ENCODE measurements at places on chromosomes 7 and 10.
A peak's percentile ranks its signal among the peaks of the same experiment; 100 is the strongest.

DNA sequence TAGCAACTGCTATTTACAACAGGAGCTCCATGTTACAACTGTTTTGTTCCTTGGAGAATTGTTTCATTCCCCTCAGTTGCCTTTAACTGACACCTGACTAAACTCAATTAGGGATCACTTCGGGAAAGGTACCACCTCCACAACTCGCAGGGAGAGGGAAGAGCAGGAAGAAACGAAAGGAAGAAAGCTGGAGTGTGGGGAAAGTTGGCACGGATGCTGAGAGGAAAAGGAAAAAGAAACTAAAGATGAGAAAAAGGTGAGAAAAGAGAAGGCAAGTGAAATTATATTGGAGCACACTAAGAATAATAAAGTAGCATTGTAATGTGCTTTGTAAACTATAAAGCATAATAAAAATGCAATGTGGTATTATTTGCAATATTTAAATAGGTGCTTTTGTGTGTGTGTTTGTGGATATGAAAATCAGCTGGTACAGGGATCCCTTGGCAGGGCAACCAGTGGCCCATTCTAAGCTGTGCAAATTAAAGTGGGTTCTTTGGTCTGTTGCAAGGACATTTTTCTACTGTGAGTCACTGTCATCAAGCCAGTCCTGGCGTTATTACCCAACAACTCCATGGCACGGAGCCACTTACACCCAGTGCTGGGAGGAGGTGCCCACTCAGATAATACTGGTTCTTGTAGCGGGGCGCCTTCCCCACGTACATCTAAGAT is 45.9 kb downstream of the HIPK2 start:
- DNase-seq, result peak; percentile 58

DNA sequence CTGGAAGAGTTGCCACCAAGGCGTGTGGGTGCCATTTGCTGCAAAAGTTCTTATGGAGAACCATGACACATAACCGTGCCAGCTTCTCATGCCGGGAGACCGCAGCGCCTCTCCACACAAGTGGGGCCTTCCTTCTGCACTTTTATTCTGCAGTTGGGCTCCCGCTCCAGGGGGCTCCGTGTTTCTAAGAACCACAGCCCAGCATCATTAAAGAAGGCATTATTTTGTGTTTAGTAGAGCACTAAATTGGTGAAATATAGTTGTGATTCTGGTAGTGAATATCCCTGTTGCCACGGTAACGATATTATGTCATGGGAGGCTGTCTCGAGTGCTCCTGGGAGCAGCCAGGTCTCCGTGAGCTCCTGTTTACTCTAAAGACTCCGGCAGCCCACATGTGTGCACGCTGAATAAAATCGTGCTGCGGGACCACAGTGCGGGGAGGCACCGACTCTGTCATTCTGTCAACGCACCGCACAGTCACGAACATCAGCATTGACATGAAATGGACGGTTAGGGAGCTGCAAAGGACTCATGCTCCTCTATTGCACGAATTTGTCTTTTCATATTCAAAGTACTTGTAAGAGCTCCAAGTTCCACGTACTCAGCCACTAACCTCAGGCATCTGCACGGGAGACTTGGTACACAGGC is 68.8 kb upstream of the PITRM1 start:
- no peak for DNase-seq

DNA sequence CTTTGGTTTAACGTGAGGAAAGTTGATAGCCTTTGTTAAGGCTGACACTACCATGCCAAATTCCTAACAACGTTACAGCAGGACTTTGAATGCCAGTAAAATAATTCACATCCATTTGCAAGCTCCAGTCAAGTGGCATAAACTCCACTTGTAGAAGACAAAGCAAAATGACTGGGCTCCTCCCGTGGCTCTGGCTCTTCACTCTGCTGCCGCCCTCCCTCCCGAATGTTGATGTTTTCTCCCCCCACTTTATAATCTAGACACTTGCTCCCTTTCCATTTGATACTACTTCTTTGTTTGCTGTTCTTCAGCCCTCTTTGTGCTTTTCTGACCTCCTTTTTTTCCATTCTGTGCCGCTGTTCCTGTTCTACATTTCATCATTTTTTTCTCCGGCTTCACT is 22.8 kb upstream of the ITGB8 start:
- no peak for DNase-seq

- no peak for DNase-seq
Measured at GRCh38 chr10:129494740-129495139, 27.7 kb downstream of the MGMT start.

DNA sequence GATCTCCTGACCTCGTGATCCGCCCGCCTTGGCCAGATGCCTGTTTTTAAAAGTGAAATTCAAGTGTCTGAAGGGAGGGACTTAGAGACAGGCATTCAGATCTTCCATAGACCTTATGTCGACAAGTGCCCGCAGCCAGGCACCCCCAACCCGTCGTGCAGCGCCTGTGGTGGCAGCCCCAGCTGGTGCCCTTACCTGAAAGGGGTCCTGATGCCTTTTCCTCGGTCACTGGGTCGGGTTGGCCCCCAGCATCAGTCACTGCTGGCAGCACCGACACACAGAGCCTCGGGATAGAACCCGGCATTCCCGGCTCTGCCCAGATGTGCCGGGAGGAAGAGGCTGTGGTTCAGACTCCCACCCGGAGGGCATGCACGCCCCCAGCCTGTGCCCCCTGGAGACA is 23.3 kb downstream of the LRRC27 start:
- no peak for DNase-seq

- DNase-seq, result no peak
Measured at GRCh38 chr7:54898659-54899340, 120.0 kb upstream of the EGFR start.

GRCh38 chr7:155752756-155753445 is 59.4 kb downstream of the SHH start:
- no peak for DNase-seq

GRCh38 chr7:139854803-139855497 is 25.9 kb downstream of the TBXAS1 start:
- no peak for DNase-seq

GRCh38 chr7:123995617-123996326 is 37.1 kb downstream of the TMEM229A start:
- DNase-seq, result no peak

DNA sequence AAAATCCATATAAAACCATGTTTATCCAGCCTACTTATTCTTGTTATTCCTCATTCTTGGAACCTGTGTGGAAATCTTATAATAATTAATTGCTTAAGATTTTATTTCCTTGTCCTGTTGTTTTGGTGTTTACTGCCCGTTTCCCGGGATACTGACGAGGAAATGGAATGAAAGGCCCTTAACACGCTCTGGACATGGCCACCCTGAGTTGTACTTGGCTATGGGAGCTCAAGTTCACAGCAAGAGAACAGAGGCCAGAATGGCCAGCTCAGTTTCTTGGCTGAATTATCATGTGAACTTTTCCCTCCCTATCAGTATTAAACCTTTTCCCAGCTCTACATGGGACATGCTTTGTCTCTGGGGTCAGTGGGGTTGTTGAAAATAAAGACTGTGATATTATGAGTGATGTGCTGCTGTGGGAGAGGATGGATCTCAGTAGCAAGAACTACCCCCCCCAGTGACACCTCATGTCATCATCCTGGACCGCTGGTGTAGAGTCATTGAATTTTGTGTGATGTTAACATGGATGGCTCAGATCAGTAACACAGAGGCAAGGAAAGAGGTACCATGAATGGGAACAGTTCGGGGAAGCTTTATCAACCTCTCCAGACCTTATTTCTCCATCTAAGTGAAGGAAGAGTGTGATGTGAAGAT is 87.0 kb upstream of the IGFBP3 start:
- DNase-seq, result no peak

DNA sequence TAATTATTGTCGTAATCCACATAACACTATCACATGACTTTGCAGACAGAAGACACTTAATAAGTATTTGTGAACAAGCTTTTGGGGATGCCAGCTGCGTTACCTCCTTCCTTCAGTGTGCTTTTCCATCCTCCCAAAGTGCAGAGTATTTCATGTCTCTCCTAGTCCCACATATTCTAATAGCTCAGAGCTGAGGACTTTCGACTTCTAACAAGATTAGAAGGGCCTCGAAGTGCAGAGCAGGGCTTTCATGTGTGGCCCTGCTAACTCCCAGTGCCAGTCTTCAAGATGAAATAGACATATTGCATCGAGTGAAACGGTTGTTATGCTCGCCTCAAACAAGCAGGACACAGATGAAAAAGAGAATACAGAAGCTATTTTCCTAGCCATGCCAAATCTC is 125.7 kb upstream of the RNF32 start:
- no peak for DNase-seq

- DNase-seq, result no peak
Measured at GRCh38 chr10:49398986-49399385, 3.1 kb upstream of the DRGX start.

- DNase-seq, result peak; percentile 97
Measured at GRCh38 chr7:112449902-112450806, at the start of gene IFRD1. Gene IFRD1, plus strand, starts transcription at chr7:112450460. Its CDS starts 229 bp downstream, at chr7:112450689.

GRCh38 chr10:121065330-121065729 is 214.2 kb downstream of the WDR11 start:
- no peak for DNase-seq

DNA sequence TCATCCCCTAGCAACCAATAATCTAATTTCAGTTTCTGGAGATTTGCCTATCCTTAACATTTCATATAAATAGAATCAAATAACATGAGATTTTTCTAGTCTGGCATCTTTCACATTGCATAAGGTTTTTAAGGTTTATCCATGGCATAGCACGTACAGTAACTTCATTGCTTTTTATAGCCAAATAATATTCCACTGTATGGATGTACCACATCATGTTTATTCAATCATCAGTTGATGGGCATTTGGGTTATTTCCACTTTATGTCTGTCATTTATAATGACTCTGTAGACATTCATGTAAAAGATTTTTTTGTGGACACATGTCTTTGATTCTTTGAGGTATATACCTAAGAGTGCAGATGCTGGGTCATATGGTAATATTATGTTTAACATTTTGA is 1052.6 kb downstream of the DNAJB9 start:
- DNase-seq, result no peak

- no peak for DNase-seq
Measured at GRCh38 chr7:150972023-150972468, 6.1 kb downstream of the KCNH2 start.

GRCh38 chr7:18128846-18129245 is 101.2 kb upstream of the PRPS1L1 start:
- no peak for DNase-seq

DNA sequence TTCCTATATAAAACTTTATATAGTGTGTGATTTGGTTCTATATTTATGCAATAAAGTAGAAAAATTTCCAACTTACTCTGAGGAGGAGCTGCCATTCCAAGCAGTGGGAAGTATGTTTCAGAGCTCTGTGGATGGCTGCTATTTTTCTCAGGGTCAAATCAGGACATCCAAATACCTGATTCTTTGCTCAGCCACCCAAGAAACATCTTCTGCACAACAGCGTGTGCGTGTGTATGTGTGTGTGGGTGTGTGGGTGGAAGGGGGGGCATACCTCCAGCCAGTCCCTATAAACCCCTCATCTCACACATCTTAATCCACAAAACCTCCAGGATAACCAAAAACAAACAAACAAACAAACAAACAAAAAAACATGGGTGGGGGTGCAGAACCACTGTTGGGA is 66.3 kb upstream of the EMX2 start:
- no peak for DNase-seq

GRCh38 chr7:69756235-69756634 is 158.0 kb downstream of the AUTS2 start:
- DNase-seq, result no peak

DNA sequence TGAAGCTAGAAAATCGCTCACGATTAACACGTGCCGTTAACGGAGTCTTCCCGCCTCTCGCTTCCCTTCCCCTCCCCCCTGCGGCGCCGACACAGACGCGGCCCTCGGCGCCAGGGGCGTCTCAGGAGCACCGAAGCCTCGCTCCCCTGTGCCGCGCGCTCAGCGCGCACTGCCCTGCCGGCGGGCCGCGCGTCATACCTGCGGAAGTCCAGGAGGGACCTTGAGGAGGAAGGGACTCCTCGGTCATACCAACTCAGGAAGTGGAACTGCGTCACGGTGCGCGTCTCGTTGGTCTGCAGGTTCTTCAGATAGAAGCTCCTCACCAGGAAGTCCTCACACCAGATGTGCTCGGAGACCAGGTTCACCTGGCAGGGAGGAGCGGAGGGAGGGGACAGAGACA is 239.6 kb downstream of the DNAJB6 start:
- DNase-seq, result peak; percentile 67

GRCh38 chr10:114044247-114045135 is 825 bp downstream of the ADRB1 start:
- peak; percentile 11 for DNase-seq

- DNase-seq, result no peak
Measured at GRCh38 chr10:101123085-101123814, 7.8 kb upstream of the TLX1 start.

DNA sequence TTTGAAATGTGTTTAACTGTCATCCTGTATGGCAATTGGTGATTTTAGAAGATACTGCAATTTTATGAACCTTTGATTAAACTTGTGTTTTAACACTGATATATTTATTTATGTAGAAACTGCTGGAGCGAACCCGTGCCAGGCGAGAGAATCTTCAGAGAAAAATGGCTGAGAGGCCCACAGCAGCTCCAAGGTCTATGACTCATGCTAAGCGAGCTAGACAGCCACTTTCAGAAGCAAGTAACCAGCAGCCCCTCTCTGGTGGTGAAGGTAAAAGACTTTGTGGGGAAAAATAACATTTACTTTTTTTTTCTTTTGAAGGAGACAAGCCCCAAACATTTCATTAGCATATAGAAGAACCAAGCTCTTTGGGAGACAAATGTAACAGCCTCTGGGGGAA is 6.5 kb downstream of the ANLN start:
- DNase-seq, result no peak

- DNase-seq, result no peak
Measured at GRCh38 chr10:123786306-123786705, 105.3 kb downstream of the CPXM2 start.

DNA sequence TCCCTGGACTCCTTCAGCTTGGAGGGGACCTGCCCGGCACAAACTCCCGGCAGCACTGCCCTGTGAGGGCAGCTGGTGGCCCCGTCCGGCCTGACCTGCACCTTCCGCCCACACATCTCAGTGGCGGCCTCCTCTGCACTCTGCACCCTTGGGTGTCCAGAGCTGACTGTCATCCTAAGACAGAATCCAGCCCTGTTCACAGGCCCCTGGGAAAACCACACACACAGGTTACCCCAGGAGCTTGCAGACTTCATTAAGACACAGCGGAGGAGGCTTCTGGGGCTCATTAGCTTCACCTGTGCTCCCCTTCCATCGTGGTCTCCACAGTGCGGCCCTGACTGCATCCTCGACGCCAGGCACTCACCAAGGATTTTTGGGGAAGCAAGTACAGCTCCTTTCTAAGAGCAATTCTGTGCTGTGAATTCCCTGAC is 51.5 kb upstream of the SHH start:
- DNase-seq, result no peak

GRCh38 chr10:73818402-73818801 is 7.0 kb upstream of the NDST2 start:
- no peak for DNase-seq

GRCh38 chr7:155858521-155859061 is 46.3 kb upstream of the SHH start:
- no peak for DNase-seq

DNA sequence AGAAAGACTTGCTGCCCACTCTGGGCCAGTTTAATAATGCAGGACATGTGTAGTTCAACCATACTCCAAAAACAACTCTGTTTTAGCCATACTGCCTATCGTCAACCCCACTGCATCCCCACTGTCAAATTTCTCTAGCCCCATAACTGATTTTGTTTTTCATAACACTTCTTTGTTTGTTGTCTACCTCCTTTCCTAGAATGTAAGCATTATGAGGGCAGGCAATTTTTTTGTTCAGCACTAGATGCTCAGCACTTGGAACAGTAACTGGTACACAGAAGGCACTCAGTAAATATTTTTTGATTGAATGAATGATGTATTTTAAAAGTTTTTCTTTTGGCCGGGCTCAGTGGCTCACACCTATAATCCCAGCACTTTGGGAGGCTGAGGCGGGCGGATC is 183.8 kb upstream of the MKLN1 start:
- DNase-seq, result no peak

Data from CD4-positive, alpha-beta T cell treated with Interleukin-1 beta for 1 hour (primary cell).